ENCODE measurements at places on chromosomes 7 and 10. TPM values are rescaled to one million over a fixed set of nuclear protein-coding genes. Genes with fewer than 3 reads are reported as not detected.

NPFFR1 gene
- not detected for total RNA-seq

GRCh38 chr10:110498982-110499795 lies 1.5 kb downstream of the DUSP5 start:
- DNase-seq, result peak; percentile 76

TAS2R41 gene
- not detected for total RNA-seq

CLRN3 gene
- not detected for total RNA-seq

DNA sequence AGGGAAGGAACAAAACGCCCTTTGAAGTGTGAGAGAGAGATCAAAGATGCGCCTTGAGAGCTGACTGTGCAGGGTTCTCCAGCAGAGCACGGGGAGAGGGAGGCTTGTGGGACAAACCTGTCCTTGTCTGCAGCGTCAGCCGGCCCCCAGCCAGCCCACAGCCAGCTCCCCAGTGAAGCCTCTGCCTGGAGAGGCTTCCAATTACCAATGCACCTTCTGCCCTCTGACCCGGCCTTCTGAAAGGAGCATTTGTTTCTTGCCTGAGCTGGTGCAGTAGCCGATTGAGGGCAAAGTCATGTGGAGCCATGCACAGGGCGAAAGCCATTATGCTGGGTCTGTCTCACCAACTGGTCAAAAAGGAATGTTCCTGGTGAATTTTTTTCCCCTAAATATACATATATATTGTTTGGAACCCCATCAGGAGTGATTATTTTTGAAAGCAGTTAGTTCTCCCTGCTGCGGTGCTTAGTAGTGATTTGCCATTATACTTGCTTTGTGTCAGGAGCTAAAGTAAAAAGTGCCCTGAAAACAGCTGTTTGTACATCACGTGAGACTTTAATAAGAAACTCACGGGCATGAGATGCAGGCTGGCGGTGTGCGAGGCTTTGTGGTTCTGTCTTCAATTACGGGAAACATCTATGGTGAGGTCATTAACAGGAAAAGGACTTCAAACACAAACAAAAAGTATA lies 268.6 kb downstream of the KLF6 start:
- DNase-seq, result no peak

DNA sequence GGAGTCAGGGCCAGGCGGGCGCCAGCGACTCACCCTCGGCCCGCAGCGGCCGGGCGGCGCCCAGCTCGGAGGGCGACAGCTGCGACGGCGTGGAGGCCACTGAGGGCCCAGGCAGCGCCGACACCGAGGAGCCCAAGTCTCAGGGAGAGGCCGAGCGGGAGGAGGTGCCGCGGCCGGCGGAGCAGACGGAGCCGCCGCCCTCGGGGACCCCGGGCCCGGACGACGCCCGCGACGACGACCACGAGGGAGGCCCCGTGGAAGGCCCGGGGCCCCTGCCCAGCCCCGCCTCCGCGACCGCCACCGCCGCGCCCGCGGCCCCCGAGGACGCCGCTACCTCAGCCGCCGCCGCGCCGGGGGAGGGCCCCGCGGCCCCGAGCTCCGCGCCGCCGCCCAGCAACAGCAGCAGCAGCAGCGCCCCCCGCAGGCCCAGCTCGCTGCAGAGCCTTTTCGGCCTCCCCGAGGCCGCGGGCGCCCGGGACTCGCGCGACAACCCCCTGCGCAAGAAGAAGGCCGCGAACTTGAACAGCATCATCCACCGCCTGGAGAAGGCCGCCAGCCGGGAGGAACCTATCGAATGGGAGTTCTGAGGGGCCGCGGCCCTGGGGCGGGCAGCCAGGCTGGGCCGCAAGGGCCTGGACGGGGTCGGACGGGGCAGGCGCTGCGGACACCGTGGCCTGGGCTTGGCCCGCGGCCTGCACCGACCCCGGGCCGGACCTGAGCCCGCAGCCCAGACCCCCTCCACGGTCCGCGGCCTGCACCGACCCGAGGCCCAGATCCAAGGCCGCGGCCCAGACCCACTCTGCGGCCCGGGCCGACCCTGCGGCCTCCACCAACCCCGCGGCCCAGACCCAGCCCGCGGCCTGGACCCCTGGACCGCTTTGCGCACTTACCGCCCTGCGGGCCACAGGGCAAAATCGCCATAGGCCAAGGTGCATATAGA lies 37.9 kb upstream of the SH2B2 start:
- peak; percentile 87 for DNase-seq

GRCh38 chr7:46746695-46747687 lies 825.9 kb upstream of the IGFBP3 start:
- DNase-seq, result no peak

CRYGN gene
- 0.79 TPM for total RNA-seq

GRCh38 chr10:46000538-46000937 lies 28.2 kb downstream of the TIMM23 start:
- DNase-seq, result no peak

ZNF117 gene
- total RNA-seq, result 11.6 TPM

MACC1 gene
- total RNA-seq, result 11.0 TPM

ERVW-1 gene
- 0.09 TPM for total RNA-seq

GRCh38 chr7:140889645-140890044 lies 35.1 kb downstream of the BRAF start:
- DNase-seq, result no peak
